ENCODE measurements at places on chromosomes 4 and X.

DNA sequence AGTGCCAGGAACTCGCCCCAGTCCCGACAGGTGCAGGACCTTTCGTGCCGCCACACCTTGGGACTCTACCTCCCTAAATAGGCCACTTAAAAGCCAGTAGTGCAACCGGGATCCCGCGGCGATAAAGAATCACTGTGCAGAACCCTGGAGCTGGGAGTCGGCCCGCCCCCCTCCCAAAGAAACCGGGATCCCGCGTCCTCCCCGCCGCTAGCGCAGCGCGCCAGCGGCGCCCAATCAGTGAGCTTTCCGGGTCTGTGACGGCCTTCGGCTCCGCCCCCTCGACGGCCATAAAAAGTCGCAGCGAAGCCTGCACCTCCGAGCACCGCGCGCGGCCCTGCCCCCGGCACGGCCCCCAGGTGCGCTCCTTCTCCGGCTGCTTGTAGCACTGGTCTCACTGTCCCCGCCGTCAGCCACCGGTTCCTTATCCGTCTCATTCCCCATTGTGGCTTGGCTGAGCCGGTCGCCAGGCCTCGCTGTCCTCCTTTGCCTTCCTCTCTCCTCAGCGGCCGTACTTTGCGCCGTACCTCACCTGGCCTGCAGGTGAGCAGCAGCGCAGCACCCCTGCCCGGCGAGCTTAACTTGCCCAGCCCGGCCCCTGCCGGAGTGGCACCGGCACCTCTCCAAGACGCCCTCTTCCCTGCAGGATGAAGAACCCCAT lies at the start of gene LRAT:
Gene LRAT (plus strand): TSS at position 318 of the 658 bp plus-strand sequence. CDS start 327 bp downstream, at position 645.
- peak; percentile 56 for DNase-seq

DNA sequence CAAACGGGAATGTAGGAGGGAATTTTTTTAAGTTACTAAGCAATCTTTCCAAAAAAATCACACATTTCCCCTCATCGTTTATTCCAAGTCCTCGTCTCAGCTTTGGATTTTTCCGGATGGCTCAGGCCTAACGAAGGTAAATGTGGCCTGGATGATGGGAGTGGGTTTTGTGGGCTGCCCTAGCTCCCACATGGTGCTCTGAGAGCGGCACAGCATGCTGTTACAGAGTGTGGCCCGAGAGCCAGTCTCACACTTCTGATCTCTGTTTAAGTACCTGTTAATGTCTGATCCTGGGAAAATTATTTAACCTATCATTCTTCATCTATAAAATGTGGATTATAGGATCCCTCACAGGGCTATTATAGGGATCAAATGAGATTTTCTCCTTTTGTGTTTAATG lies 38.2 kb upstream of the ADAM29 start:
- no peak for DNase-seq

DNA sequence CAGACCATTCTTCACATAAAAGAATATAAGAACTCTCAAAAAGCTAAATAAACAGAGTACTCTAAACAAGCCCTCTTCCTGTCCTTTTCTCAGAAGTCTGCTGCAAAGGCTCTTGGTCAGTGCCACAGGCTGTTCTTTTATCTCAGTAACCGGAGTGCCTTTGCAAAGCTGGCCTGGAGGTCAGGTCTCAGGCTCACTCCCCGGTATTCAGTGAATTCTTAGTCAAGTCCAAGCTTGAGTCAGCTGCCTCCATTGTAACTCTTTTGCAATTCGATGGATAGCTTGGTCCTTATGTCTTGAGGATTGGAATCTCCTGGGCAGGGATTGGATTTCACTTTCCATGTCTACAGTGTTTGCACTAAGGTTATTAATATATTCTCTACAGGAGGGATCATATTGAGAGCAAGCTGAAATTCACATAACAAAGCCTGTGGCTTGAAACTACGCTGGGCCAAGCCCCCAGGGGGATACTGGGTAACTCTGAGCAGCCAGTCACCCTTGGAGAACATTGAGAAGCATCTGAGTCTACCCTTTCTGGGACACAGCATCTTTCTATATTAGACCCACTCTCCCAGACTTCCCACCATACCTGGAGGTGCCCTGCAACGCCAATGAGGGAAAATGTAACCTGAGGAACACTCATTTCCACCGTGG lies 10.0 kb upstream of the HS6ST2 start:
- DNase-seq, result no peak

- no peak for DNase-seq
Observed at GRCh38 chrX:142593361-142593862, 388.3 kb upstream of the MAGEC2 start.

- no peak for DNase-seq
Observed at GRCh38 chr4:153521478-153521877, 55.3 kb downstream of the TMEM131L start.

DNA sequence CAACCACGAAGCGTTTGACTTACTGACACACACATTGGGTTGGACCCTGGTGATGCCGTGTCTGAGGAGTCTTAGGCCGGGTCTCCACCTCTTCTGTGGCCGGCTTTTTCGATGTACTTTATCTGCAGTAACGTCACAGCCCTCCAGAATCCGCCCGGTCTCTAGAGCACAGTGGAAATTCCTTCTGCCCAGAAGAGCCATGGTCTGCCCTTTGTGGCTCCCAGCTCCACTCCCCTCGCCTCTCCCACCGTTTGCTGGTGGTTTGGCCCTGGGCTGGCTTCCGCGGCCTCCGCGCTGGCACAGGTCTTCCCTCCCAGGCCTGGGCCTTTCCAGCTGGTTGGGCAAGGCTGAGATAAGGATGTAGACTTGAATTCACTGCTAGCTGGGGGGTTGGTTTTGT lies 4.3 kb downstream of the MAEA start:
- DNase-seq, result no peak

GRCh38 chr4:126890994-126891393 lies 741.8 kb upstream of the INTU start:
- DNase-seq, result no peak

DNA sequence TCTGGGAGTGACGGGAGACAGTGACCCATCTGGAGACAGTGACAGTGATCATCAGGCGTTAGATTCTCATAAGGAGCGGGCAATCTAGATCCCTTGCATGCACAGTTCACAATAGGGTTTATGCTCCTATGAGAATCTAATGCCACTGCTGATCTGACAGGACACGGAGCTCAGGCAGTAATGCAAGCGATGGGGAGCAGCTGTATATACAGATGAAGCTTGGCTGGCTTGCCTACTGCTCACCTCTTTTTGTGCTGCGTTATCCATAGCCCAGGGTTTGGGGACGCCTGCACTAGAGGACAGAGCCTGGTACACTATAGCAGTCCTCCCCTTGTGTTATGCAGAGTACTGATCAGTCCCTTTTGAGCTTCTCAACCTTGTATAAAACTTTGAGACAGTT lies 23.5 kb downstream of the NFKB1 start:
- no peak for DNase-seq

Measured in stimulated activated CD4-positive, alpha-beta T cell treated with anti-CD3 and anti-CD28 coated beads, Interleukin-2, amount 100 ng/mL, for 24 hours (primary cell).